Lower lobe of right lung (tissue), 2 donors: ENCODE measurements at places on chromosomes 3 and 15. TPM values are rescaled to one million over a fixed set of nuclear protein-coding genes. Genes with fewer than 3 reads are reported as not detected.

GRCh38 chr15:66014635-66015182 is 145.4 kb downstream of the RAB11A start:
- H3K27me3 ChIP-seq, result no peaks in the 10 kb centered on the region
- no peaks in the 10 kb centered on the region for H3K4me1 ChIP-seq
- H3K27ac ChIP-seq, result no peak overlapping the region
- DNase-seq, result no peak

DNA sequence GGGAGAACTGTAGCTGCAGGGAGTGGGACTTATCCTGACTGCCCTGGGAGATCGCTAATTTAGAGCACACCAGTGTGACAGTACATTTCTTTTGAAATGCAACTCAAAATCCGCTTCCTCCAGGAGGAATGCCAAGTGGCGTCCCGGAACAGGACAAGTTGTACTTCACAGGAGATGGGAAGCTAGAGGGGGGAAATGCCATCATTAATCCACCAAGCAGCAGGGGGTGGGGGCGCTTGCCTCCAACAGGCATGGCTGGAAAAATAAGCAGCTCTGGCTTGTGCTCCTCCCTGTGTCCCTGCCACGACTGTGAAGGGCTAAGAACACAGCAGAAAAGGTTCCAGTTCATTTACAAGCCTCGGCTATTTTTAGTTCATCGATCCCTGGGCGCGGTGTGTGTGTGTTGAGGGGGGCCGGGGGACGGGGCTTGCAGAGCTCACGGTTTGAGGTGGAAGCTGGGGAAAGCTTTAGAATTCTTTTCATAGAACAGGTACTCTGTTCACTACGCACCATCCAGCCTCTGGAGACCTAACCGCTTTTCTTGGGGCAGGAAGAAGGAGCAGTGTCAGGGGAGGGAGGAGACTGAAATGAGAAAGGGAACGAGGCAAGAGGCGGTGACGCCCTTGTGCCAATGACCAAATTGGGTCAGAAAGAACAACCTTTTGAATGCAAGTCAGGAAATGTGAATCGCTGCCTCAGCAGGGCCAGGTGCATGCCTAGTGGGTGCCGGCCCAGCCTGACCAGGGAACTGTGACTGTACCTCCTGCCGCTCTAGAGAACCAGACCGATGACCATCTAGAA is 51.8 kb upstream of the DGKG start:
- peaks cover 20% of the 10 kb centered on the region for H3K4me1 ChIP-seq
- no peaks in the 10 kb centered on the region for H3K36me3 ChIP-seq
- peak overlapping the region; percentile 21 for H3K27ac ChIP-seq
- peak; percentile 51 for DNase-seq

DNA sequence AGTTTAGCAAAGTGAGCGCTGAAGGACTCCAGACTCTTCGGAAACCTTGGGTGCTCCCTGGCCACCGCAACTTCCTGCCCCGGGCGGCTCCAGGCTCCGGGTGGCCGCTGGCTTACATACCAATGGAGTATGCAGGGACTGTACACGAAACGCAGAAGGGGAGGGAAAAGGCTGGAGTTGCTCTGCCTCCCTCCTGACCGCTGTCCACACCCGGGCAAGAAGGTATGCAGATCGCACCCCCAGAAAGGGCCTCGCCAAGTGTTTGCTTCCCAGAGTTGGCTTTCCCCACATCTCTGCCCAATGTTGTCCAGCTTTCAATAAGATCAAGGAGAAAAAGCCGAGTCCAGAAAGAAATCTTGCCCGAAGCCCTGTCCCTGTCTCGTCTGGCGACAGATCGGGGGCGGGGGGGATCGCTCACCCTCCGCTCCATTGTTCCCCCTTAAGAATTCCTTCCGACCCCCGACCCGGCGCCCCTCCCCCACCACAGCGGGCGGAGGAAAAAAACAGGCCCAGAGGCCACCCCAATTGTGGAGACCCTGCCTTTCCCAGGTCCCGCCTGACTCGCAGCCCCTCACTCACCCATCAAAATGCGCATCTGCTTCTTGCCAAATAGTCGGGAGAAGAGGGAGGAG is 533 bp downstream of the ARF4 start:
- H3K4me3 ChIP-seq, result peak overlapping the region; percentile 90
- no peaks in the 10 kb centered on the region for H3K27me3 ChIP-seq
- DNase-seq, result peak; percentile 92
- H3K27ac ChIP-seq, result peak overlapping the region; percentile 98
- H3K4me1 ChIP-seq, result peaks cover 55% of the 10 kb centered on the region

DNA sequence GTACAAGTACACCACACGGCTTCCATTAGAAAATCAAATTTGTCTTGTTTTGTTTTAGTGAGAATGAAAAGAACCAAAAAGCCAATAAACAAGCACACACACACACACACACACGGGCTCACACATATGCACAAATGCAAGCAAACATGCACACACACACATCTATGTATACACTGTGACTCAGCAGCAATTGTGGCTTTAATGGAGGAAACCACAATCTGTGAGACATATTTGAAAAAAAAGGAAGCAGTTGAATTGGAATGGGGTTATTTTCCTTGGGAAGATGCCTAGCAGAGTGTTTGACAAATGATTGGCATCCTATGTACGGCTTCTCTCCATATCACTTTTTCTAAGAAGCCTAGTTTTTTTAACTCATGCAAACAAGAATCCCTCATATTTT is 201.1 kb upstream of the ARRDC4 start:
- H3K4me1 ChIP-seq, result no peaks in the 10 kb centered on the region
- H3K4me3 ChIP-seq, result no peak overlapping the region
- peaks cover 3% of the 10 kb centered on the region for H3K27me3 ChIP-seq
- no peaks in the 10 kb centered on the region for H3K36me3 ChIP-seq
- H3K27ac ChIP-seq, result no peak overlapping the region

GRCh38 chr3:186849374-186849975 is 7.0 kb downstream of the ADIPOQ start:
- no peaks in the 10 kb centered on the region for H3K27me3 ChIP-seq
- H3K4me3 ChIP-seq, result no peak overlapping the region
- H3K27ac ChIP-seq, result no peak overlapping the region
- no peak for DNase-seq

GOLGA6L2 gene
- total RNA-seq, result not detected

GRCh38 chr3:143103652-143104051 is 15.9 kb upstream of the CHST2 start:
- no peaks in the 10 kb centered on the region for H3K27me3 ChIP-seq
- no peak overlapping the region for H3K4me3 ChIP-seq
- H3K36me3 ChIP-seq, result no peaks in the 10 kb centered on the region
- H3K4me1 ChIP-seq, result no peaks in the 10 kb centered on the region
- H3K27ac ChIP-seq, result no peak overlapping the region
- DNase-seq, result no peak
